AG04449 (cell line): ENCODE measurements at places on chromosomes 7 and 10.

GRCh38 chr7:106050746-106051117, 61.4 kb downstream of the SYPL1 start:
- no peak for DNase-seq

DNA sequence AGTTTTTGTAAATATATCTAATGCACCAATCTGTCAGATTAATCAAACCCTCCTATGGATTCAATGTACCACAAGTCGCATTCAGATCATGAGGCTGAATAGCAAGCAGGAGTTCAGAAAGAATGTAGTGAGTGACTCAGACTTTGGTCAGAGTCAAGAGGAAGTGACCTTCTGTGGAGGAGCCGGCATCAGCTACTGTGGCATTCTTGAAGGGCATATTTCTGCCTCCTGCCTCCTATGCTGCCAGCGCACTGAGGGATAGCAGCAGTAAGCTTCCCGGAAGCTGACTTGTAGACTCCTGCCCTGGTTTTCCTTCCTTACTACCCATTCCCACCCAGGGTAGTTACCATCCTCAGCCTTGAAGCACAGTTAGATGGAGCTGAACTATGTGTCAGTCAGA, 867.5 kb downstream of the NRG3 start:
- DNase-seq: no peak

- DNase-seq: no peak
Observed at GRCh38 chr7:129126314-129126713, 18.2 kb upstream of the TSPAN33 start.

DNA sequence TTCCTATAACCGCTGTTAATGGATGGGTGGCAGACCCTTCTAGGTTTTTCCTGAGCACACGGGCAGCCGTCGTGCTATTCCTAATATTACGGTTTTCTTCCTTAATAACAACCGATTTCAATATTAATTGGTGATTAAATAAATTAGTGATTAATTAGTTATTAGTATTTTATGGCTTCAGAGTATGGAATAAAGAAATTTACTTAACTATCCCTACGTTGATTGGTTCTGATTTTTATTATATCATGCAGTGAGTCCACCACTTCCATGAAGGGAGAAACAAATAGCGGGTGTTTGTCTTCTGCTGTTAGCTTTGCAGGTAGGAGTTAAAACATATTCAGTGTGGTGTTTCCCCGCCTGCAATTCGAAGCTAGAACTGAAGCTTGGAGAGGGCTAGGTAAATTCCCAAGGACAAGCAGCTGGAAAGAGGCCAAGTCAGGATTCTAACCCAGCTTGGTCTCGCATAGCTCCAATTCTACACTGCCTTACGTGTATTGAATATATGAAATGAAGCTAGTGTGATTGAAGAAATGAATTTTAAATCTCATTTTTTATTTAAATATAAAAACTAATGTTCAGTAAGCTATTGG, 928 bp upstream of the CSTF2T start:
- DNase-seq: no peak

GRCh38 chr7:124456286-124456685, 309.3 kb downstream of the GPR37 start:
- no peak for DNase-seq

DNA sequence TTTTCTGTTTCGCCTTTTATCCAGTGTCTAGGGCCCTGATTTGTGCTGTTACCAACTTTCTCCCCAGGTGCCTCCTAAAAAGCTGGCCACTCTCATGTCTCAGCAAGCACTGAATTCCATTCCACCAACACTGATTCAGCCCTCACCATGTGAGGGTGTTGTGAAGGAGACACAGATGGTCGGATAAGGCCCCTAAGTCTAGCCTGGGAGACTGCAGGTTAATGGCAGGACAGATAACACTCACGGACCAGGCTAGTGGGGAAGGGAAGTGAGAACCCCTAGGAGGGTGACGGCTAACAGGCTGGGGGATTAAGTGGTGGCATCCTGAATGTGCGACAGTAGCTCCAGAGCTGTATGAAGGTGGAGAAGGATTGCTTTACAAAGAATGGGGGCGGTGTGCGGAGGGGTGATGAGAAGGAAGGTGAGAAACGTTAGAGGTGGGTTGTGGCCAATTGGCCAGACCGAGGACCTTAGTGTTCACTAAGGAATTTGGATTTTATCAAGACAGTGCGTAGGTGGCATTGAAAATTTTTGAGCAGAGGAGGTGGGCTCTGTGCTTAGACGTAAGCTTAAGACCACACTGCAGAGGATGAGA, 3.8 kb upstream of the DUSP5 start:
- no peak for DNase-seq

DNA sequence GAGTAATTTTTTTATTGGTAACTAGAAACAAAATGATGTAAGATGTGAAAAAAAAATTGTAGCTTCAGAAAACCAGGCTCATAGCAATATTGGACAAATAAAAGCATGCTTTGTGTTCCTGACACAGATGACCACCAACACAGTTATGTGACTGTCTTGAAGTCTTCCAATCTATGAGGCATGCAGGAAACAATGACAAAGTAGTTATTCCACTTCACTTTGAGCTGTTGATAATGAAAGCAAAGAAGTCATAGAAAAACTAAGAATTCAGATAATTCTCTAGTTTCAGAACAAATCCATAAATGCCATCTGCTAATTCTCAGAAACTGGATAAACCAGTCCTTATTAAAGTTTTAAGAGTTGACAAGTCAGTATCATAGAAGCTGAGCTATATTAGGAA, 378.4 kb upstream of the SEMA3D start:
- DNase-seq: no peak

GRCh38 chr7:47586925-47587324, 5.0 kb upstream of the TNS3 start:
- no peak for DNase-seq

GRCh38 chr7:153422291-153423209, 629.6 kb upstream of the DPP6 start:
- DNase-seq: no peak

DNA sequence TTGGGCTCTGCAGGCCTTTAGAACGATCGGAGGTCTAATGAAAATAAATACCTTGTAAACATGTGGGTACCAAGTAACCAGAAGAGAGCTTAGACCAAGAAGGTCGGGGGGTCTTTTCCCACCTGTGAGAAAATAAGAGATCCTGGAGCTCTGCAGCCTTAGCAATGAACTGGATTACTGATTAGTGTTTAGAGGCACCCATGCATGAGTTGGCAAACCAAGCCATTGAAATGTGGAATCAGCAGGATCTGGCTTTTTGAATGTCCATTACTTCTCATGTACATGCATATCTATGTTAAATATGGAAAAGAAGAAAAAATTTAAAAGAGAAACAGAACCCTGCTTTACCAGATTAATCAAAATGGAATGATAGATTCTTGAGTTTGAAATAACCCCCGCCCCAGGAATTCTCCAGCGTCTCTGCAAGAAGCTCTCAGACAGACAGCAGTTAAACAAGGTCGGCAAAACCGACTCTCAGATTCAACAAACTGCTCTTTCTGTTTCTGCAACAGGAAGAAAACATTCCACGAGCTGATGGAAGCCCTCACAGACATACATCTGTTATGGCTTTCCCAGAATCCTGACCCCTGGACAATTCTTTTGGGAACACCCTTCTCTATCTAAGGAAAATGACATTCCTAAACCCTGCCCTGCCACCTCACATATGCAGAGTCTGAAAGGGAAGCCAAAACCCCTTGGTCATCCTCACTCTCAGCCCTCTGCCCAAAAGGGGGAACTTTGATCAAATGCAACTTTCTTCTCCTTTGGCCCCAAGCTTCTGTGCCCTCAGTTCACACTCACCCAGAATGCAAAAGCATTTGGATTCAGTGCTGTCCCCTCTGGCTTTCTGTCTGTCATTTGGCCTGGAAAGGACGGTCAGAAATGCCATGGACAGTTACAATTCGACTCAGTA, 78.7 kb upstream of the EN2 start:
- DNase-seq: no peak
